ENCODE measurements at places on chromosomes 2 and 18.

GRCh38 chr2:30339071-30339470 is 107.7 kb downstream of the LBH start:
- DNase-seq: no peak

GRCh38 chr2:103959174-103960128 is 894.5 kb upstream of the POU3F3 start:
- DNase-seq: peak; percentile 89

DNA sequence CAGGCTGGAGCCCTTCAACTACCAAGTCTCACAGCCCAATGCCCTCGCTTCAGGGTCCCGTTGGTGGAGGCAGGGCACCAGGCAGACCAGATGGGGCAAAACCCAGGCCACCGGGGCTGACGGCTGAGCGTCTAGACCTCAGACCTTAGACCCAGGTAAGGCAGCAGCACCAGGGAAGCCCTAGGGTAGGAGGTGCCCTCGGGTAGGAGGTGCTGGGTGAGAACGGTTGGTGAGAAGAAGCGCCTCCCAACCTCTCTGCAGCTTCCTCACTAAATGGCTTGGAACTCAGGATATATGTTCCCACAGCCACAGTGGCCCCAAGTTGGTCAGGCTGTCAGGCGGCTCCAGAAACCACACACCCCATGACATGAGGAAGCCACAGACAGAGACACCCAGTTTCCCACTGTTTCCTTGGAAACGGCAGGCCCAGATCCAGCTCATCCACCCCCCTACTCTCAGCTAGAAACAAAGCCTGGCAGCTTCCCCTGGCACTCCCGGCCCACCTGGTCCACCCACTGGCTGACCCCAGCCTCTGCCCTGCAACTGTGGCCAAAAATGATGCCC is 13.1 kb upstream of the MLPH start:
- no peak for DNase-seq

DNA sequence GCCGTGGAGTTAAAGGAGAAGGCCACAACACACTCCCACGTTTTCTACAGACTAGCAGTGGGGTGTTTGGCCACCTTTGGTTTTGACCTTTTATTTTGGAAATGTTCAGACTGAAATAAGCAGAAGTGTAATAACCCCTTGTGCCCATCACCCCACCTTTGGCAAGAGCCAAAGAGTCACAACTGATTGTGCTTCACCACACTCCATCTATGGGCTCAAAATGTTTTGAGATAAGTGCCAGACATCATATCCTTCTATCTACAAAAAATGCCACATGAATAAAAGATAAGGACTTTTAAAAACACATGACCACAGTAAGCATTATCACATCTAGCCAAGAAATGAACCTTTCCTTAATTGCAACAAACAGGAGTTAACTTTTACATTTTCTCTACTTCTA is 9.9 kb upstream of the GPR35 start:
- no peak for DNase-seq

- DNase-seq: no peak
Measured at GRCh38 chr2:230951396-230951795, 26.4 kb upstream of the GPR55 start.

DNA sequence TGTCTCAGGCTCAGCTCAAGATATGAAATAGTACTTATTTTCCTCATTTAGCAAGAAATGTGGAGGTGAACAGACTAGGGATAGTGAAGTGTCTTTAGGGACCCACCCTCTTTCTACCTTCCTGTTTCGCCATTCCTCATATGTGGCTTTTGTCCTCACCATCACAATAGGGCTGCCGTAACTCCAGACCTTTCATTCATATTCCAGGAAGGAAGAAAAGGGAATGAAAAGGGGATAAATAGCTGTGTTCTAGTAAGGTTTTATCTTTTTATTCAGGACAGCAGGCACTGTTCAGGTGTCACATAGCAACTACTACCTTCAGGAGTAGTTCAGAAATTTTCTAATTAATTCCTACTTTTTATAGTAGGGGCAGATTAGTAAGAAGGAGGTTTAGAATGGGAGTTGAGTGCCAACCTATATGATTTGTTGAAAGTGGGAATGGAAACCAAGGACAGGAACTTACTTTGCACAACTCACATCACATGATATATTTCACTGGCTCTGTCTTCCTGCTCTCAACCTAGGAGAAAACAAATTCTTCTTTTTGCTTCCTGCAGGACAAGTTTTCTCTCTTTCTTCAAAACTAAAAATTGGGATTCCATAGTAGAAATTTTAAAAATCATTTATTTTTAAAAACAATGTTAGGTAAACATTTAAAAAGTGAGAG is 36.0 kb upstream of the HDAC4 start:
- peak; percentile 72 for DNase-seq

DNA sequence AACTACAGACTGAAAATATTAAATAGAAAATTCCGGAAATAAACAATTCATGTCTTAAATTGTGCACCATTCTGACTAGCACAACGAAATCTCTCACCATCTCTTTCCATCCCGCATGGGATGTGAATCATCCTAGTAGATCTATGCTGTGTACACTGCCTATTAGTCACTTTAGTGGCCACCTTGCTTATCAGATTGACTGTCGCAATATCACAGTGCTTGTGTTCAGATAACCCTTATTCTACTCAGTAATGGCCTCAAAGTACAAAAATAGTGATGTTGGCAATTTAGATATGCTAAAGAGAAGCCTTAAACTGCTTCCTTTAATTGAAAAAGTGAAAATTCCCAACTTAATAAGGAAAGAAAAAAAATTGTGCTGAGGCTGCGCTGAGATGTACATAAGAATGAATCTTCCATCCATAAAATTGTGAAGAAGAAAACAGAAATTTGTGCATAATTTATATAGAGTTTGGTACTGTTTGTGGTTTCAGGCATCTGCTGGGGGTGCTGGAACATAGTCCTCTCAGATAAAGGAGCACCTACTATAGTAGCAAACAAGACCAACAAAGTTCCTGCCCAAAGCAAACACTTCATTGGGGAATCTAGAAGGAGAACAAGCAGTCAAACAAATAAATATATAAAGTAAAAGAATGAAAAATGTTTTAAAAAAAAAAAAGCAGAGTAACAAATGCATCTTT is 12.0 kb downstream of the PSMD1 start:
- no peak for DNase-seq

GRCh38 chr2:170404846-170405245 is 226.9 kb downstream of the MYO3B start:
- no peak for DNase-seq

Data from pons (tissue), 1 donor.